A375 (cell line): ENCODE measurements at places on chromosomes 12 and 14. TPM values are rescaled to one million over a fixed set of nuclear protein-coding genes. Genes with fewer than 3 reads are reported as not detected.

The PRPH gene
- 0.68 and 1.0 TPM in 2 replicates for total RNA-seq

The TMCC3 gene
- total RNA-seq, result 3.5 and 4.0 TPM in 2 replicates

The PRIM1 gene
- total RNA-seq, result 38.0 and 38.7 TPM in 2 replicates

The SYNDIG1L gene
- 0.03 TPM in 1 of 2 replicates, not detected in the other for total RNA-seq

The NFE2 gene
- 1.8 and 2.5 TPM in 2 replicates for total RNA-seq

The IFNG-AS1 gene
- not detected in 2 replicates for total RNA-seq

The GNB3 gene
- 0.60 and 1.5 TPM in 2 replicates for total RNA-seq

The ING4 gene
- total RNA-seq, result 41.6 and 45.4 TPM in 2 replicates

The CLEC2A gene
- not detected in 2 replicates for total RNA-seq

The CELA1 gene
- 0.27 TPM in 1 of 2 replicates, not detected in the other for total RNA-seq

The PTPRB gene
- 0.98 and 1.7 TPM in 2 replicates for total RNA-seq

The GNG2 gene
- total RNA-seq, result 18.6 and 19.0 TPM in 2 replicates

The MUCL1 gene
- total RNA-seq, result not detected in 2 replicates

The CCDC197 gene
- total RNA-seq, result not detected in 2 replicates

The RERGL gene
- not detected in 2 replicates for total RNA-seq

The SLC25A21 gene
- total RNA-seq, result 0.79 and 0.82 TPM in 2 replicates

The TMEM119 gene
- total RNA-seq, result not detected in 2 replicates

The LRCOL1 gene
- total RNA-seq, result 0.19 TPM in 1 of 2 replicates, not detected in the other

The RITA1 gene
- 26.8 and 29.2 TPM in 2 replicates for total RNA-seq

The HSPB8 gene
- total RNA-seq, result 2.4 and 2.9 TPM in 2 replicates

The LAG3 gene
- total RNA-seq, result 0.64 and 1.4 TPM in 2 replicates

The LRTM2 gene
- not detected in 2 replicates for total RNA-seq

The TRIM9 gene
- total RNA-seq, result 5.2 and 6.0 TPM in 2 replicates

The KRT79 gene
- total RNA-seq, result 0.34 and 0.41 TPM in 2 replicates

The CCDC198 gene
- not detected in 2 replicates for total RNA-seq

The GXYLT1 gene
- total RNA-seq, result 8.2 and 9.8 TPM in 2 replicates

The SYNE3 gene
- total RNA-seq, result 6.0 and 6.8 TPM in 2 replicates

The OR4E2 gene
- total RNA-seq, result not detected in 2 replicates

The NGB gene
- not detected in 2 replicates for total RNA-seq

The ASCL1 gene
- not detected in 2 replicates for total RNA-seq

The RNASE2 gene
- total RNA-seq, result not detected in 2 replicates

The EFS gene
- total RNA-seq, result not detected in 2 replicates

The INSM2 gene
- total RNA-seq, result not detected in 2 replicates

The JAG2 gene
- total RNA-seq, result 0.27 and 0.34 TPM in 2 replicates

The NOC4L gene
- 23.2 and 28.6 TPM in 2 replicates for total RNA-seq

The MYG1 gene
- 120 and 144 TPM in 2 replicates for total RNA-seq

The SLCO1C1 gene
- not detected in 2 replicates for total RNA-seq

The PHC1 gene
- total RNA-seq, result 30.2 and 33.0 TPM in 2 replicates

The IFNG gene
- not detected in 2 replicates for total RNA-seq

The PA2G4 gene
- 478 and 571 TPM in 2 replicates for total RNA-seq

The ACOT6 gene
- total RNA-seq, result not detected in 2 replicates

The PTPRR gene
- 3.0 and 4.1 TPM in 2 replicates for total RNA-seq

The ERP27 gene
- total RNA-seq, result not detected in 2 replicates

The JDP2 gene
- 35.8 and 38.6 TPM in 2 replicates for total RNA-seq

The PYM1 gene
- 42.0 and 55.8 TPM in 2 replicates for total RNA-seq

The KLRG1 gene
- 1.1 and 2.8 TPM in 2 replicates for total RNA-seq

The OTOGL gene
- total RNA-seq, result 0.08 TPM in 1 of 2 replicates, not detected in the other
